Stimulated activated CD4-positive, alpha-beta T cell treated with anti-CD3 and anti-CD28 coated beads, Interleukin-1b, Interleukin-23, amount 100 ng/mL, for 1 hour (primary cell): ENCODE measurements at places on chromosomes 2 and 18.

DNA sequence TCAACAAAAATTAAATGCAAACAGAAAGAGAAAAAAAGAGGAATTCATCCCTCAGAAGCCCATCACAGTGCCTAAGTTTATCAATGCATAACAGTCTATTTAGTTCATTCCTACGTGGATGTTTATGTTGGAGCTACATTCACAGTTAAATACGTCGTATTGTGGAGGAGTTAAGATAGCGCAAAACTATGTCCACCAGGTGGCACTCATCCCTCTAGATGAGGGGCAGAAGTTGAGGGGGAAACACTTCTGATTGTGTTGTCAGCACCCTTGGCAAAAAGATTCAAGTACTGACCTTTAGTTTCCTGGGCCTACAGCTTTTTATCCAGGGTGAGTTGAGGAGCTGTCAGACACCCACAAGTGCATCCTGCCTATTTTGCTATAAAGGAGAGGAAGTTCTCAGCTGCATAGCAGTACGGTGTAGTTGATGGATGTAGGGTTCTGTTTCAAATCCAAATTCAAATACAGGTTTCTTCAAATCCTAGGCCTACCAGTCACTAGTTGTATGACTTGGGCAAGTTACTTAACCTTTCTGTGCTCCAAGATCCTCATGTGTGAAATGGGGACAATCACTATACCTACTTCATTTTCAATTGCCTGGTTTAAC lies 26.8 kb upstream of the MYO1B start:
- no peak for DNase-seq

GRCh38 chr2:8264981-8265380 lies 416.9 kb upstream of the ID2 start:
- DNase-seq, result no peak

DNA sequence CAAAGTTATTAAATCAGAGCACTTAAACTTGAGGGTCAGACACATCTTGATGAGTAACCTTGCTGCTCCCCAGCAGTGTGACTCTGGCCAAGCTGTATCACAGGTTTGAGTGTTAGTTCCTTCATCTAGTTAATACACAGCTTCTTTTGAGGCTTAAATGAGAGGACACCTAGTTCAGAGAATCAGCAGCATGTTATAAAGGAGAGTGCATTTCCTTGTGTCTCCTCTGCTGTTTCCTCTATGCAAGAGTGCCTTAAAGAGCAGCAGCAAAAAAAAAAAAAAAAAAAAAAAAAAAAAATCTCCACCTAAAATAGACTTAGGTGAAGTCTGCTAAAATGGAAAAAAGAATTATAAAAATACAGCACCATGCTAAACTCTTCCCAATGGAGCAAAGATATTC lies 261.9 kb downstream of the TCF4 start:
- DNase-seq, result no peak

- no peak for DNase-seq
Measured at GRCh38 chr2:20137131-20137571, 85.7 kb upstream of the LAPTM4A start.

GRCh38 chr2:21183726-21184125 lies 60.0 kb downstream of the TDRD15 start:
- no peak for DNase-seq

DNA sequence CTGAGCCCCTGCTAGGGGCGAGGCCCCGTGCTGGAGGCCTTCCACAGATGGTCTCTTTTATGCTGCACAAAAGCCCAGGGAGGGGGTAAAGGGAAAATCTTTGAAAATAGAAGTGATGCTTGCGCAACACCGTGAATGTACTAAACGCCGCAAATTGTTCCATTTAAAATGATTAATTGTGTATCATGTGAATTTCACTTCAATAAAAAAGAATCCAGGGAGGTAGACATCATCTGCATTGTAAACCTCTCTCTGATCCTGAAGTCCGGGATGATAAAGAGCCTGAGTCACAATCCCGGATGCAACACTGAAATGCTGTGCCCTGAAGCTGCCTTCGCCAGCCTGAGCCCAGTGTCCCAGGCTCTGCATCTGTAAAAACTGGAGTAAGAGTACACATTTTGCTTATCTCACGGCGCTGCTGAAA lies 107.7 kb upstream of the PPP1CB start:
- no peak for DNase-seq

- no peak for DNase-seq
Measured at GRCh38 chr2:156663757-156664409, 227.7 kb downstream of the GPD2 start.

GRCh38 chr2:65443509-65444186 lies 11.2 kb upstream of the SPRED2 start:
- DNase-seq, result no peak

- no peak for DNase-seq
Measured at GRCh38 chr2:221270806-221271205, 301.3 kb downstream of the EPHA4 start.

DNA sequence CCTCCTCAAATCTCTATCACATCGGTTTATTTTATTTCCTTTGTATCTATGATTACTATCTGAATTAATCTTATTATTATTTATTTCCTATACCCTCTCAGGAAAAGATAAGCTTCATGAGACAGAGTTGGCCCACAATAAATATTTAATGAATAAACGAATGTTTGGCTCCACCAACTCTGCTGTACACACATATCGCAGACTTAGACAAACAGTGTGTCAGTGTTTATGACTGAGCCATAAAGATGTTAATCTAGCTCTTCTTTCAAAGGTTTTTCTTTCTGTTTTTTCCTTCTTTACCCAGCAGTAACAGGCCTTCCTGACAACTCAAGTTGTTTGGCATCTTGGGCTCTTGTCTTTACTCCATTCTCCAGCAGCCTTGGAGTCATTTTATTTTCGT lies 329.5 kb downstream of the CDH2 start:
- DNase-seq, result no peak

- DNase-seq, result no peak
Measured at GRCh38 chr2:11938196-11938595, 191.8 kb downstream of the LPIN1 start.

DNA sequence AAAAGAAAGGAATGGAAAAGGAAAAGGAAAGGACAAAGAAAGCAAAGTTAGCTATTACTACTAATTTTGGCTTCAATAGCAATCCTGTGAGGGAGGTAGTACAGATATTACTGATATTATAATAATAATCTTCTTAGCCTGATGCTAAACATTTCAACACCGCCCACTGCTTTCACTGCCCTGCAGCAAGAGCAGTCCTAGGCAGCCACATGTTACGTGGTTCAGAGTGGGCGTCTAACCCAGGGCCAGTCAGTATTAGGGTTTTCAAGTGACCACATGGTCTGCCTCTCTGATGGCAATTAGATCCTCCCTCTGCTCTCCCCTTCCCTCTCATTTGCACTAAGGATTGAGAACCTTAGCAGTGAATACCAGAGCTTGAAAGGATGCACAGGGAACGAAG lies 83.7 kb upstream of the ZNF397 start:
- no peak for DNase-seq

GRCh38 chr2:54546923-54547720 lies 91.0 kb downstream of the SPTBN1 start:
- DNase-seq, result no peak

- DNase-seq, result no peak
Measured at GRCh38 chr2:226909126-226909525, 73.3 kb downstream of the RHBDD1 start.

DNA sequence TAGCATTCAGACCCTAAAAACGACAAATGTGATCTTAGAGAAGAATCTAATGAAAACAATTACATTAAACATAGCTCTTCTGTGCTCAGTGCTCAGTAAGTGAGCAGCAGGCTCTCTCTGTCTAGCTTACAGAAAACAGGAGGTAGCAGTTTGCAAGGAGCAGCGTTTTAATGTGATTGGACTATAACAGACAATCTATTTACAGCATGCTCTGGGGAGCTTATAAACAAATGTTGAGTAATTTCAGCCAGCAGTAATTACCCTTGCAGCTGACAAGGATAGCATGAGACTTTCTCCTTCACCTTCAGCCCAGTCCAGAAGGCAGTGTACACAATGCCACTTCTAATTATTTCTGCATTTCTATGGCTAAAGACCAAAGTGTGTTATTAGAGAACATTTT lies 270.4 kb downstream of the FIGN start:
- no peak for DNase-seq

DNA sequence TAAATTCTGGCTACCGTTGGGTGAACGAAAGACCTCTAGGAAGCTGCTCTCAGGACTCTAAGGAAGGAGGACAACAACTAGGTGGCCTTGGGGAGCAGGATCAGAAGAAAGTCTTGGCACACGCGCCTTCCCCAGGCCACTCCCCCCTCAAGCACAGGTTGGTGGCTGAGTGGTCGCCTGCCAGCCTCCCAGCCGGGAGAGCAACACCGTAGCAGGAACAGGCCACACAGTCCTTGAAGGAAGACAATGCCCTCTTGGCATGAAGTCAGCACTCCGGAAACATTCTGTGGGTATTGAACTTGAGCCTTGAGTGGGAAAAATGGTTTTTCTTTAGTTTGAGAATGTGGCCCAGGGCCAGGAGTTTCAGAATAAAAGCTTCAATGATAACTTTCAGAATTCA lies 87.4 kb upstream of the AGAP1 start:
- no peak for DNase-seq

DNA sequence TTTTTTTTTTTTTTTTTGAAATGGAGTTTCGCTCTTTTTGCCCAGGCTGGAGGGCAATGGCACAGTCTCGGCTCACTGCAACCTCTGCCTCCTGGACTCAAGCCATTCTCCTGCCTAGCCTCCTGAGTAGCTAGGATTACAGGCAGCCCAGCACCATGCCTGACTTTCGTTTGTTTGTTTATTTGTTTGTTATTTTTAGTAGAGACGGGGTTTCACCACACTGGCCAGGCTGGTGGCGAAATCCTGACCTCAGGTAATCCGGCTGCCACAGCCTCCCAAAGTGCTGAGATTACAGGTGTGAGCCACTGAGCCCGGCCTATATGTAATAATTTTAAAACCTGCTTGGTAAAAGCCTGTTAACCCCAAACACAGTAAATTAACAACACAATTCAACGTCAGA lies 435.7 kb downstream of the LRRTM4 start:
- no peak for DNase-seq

DNA sequence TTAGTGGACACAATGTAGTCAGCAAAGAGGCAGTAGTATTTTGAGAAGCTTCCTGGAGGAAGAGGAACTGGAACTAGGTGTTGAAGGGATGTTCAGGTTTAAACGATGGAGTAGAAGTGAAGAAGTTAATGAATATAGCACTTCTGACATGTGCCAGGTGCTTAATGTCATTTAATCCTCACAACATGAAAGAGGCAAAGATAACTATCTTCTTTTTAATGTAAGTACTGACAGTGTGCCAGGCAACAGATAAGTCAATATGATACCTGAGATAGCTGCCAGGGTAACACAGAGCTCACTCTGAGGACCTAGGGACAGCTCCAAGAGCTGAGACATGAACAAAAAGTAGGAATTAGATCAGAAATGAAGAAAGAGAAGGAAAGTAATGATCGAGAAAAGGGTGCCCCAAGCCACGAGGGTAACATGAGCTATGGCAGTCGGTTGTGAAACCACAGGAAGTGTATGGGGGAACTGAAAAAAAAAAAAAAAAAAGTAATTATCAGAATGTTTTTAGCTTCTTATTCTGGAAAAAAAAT lies 140.7 kb downstream of the RNF144A start:
- no peak for DNase-seq

GRCh38 chr2:66682476-66682875 lies 247.6 kb downstream of the MEIS1 start:
- no peak for DNase-seq

DNA sequence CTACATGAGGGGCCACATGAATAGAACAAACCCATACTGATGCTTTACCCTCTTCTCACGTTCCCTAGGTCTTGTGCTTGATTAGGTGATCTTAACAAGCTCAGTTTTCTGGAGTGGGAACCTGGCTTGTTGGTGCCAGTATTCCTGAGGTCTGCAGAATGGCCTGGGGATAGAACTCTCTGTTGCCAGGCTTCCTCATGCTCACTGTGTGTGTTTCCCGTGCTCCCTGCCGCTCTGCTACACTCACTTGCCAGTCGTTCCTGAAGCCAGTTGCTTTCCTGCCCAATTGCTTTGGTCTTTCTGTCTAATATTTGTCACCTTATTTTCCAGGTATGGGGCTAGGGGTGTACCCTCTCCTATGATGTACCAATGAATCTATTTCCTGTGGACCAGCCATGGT lies 2111.5 kb upstream of the PIK3C3 start:
- no peak for DNase-seq

DNA sequence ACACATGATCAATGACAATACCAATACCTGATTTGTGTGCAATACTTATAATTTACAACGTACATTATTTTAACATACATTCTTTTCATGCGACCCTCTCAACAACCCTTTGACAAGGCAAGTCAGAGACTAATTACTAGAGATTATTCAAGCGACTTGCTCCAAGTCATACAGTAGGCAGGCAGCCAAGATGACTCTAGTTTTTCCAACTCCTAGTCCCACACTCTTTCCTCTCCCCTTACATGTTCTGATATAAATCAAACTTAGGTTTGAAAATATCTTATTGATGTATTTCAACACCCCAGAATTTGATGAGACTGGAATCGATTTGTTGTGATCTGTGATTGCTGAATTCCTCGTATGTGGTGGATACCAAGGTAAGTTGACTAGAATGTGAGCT lies 8.0 kb upstream of the CYP27C1 start:
- DNase-seq, result no peak

DNA sequence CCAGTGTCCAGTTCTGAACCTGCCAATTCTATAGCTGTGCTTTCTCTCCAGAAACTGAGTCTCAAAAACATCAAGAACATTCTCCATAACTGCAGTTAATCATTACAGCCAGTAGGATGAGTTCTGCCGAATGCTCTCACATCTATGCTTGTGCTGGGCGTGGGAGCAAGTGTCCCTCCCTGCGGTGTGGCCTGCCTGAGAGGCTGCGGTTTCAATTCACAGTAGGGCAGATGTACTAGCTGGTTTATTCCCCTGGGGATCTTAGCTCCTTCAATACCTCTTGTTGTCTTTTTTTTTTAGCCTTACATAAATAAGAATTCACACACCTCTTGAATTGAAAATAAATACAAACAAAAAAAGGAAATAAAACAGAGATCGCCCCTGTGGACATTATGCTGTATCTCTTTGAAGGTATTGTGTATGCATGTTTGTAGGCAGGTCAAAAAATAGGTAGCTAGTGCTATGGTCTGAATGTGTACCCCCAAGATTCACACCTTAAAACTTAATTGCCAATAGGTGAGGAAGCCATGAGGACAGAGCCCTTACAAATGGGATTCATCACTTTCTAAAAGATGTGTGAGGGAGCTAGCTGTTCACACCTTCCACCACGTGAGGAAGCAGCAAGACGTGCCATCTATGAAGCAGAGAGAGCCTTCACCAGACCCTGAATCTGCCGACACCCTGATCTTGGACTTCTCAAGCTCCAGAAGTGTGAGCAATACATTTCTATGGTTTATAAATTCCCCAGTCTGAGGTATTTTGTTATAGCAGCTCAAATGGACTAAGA lies 74.3 kb downstream of the BCL2L11 start:
- no peak for DNase-seq

DNA sequence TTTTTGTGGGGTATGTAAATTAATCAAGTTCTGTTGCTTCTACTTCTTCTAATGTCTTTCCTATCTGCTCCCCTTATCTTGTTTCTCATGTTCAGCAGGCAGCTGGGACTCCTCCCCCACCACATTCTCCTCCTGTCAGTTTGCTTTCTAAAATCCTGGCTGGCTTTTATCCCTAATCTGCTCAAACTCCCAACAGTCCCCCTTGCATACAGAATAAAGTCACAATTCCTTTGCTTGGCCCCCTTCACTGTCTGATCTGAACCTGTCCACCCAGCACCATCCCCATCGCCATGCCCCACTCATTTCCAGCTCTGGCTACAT lies 2.2 kb downstream of the CFAP221 start:
- no peak for DNase-seq
